Fibroblast of skin of right quadriceps (primary cell): ENCODE measurements at places on chromosomes 6 and 20.

- DNase-seq = peak; percentile 59
These were observed 774 bp downstream of the PLEKHG1 start for GRCh38 chr6:150600301-150601017.

DNA sequence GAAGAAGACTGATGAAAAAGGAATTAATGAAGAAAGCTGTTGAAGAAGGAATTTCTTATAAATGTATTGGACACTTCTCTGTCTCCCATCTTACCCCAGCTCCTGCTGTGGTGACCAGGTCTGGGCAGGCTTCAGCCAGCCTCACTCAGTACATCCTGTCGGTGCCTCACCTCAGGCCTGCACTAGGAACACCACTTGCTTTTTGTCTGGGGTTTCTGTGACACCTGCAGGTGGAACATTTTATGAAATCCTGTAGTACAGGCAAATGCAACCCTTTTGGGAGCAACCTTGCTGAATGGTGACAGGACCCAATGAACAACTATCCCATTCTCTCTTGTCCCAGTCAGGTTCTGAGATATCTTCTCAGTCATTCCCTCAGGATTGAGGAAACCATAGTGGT, 129.7 kb downstream of the PRDM13 start:
- DNase-seq = no peak

DNA sequence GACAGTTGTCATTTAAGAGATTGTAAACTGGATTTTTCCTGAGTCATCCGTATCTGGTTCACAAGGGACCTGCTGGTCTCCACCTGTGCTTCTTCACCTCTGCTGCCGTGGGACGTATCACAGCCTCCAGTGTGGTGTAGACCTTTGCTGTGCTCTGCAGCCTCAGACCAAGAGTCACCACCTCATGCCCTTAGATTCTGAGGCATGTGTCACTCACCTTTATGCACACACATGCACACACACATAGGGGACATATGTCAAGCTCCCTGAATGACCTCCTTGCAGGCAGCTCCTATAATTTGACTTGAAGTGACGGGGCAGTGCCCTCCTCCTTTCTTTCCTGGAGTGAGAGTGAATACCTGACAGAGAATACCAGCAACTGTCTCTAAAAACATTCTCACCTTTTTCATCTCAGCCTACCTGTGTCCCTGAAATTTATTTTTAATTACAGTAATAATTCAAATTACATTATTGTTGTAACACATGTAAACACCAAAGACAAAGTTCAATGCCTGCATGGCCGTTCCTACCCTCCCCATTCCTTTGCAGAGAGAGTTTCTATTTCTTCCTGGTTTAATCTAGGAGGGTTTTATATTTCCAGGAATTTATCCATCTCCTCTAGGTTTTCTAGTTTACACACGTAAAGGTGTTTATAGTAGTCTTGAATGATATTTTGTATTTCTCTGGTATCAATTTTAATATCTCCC, 3.5 kb downstream of the SLC17A4 start:
- DNase-seq = no peak

DNA sequence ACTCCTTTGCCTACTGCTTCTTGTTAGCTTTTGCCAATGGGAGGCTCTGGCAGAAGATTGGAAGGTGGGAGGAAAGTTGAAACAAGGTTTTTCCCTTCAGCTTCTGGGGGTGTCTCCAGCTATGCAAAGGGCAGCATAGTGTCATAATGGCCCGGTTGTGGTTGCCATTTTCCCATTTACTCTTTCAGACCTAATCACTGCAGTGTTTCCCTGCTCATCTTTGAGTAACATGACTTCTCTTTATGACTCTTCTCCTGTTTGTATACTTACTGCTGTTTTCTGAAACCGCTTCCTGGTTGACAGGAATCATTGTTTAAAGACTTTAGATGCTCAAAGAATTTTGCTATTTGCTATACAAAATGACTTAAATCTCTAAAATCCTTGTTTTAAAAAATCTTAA, 19.9 kb downstream of the NRN1 start:
- no peak for DNase-seq

- DNase-seq = peak; percentile 77
These were observed at the start of gene BMP6 for GRCh38 chr6:7725849-7726415. Gene BMP6, plus strand, starts transcription at chr6:7726099. Its CDS starts 857 bp downstream, at chr6:7726956.

DNA sequence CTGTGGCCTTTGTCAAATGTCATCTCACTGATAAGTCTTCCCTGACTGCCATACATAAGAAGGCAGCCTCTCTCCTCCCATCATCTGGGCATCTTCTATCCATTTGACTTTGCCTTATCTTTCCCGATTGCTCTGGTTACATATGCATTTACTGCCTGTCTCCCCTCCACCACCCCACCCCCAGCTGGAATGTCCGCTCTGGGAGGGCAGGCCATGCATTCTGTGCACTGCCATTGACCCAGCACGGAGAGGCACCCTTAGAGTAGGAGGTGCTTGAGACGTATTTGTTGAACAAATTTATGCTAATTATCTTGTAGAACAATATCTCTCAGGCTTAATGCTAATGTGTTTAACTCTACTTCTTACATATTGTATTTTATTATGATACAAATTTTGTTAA, 183.9 kb upstream of the HDAC2 start:
- no peak for DNase-seq

GRCh38 chr6:15484140-15484539, 178.7 kb downstream of the DTNBP1 start:
- no peak for DNase-seq

DNA sequence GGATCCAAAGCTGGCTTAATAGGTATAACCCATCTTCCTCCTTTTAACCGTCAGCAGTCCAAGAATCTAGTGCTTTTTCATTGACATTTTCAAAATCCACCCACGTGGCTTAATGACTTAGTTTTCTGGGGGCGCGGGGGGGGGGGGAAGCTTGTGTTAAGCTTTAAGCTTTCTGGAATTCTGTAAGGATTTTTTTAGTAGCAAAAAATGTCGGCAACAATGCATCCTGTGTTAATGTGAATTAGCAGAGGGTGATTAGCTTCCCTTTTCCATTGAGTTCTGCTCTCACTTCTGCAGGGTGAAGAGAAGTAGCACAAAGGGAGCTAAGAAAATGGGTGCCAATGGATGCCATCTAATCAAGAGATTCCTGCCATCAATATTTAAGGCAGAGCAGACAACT, 348.2 kb downstream of the SAMD5 start:
- no peak for DNase-seq

DNA sequence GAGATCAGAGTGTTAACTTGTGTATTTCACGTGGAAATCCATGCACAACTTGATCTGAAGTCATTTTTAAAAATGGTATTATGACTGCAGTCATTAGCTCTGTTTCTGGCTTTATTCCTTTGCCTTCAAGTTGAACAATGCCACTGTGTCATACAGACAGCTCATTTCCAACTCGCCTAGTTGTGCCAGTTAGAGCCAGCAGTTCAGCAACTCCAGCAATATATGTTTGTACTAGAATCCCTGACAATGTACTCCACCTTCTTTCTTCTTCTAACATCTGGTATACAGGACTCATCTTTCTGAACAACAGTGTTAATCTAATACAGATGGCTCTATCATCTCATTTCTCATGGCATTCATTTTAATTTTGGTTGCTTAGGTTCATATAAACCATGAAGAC, 418.3 kb upstream of the POU3F2 start:
- no peak for DNase-seq

GRCh38 chr6:101402622-101403031, 9.1 kb downstream of the GRIK2 start:
- no peak for DNase-seq

- DNase-seq = no peak
These were observed 9.7 kb upstream of the ZNF334 start for GRCh38 chr20:46523108-46523507.

DNA sequence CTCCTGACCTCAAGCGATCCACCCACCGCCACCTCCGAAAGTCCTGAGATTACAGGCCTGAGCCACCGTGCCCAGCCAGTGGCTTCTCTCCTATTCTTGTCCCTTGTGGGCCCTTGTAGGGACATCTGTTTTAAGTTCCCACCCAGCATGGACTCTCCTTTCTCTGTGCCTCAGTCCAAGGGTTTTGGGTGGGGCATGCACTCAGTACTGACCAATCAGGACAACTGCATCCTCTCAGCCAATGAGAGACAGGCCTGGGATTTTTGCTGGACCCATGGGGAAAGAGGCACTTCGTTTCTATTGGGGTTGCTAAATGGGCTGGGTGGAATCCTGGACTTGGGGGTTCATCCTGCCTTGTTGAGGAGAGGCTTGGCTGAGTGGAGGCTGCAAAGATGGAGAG, 34.4 kb downstream of the SNAI1 start:
- DNase-seq = no peak

- no peak for DNase-seq
These were observed 713.0 kb downstream of the EPM2A start for GRCh38 chr6:145022199-145022796.

GRCh38 chr20:38167851-38168760, 3.0 kb upstream of the TGM2 start:
- DNase-seq = peak; percentile 87

- peak; percentile 92 for DNase-seq
These were observed 17.3 kb downstream of the GABRR2 start for GRCh38 chr6:89297695-89298351.

DNA sequence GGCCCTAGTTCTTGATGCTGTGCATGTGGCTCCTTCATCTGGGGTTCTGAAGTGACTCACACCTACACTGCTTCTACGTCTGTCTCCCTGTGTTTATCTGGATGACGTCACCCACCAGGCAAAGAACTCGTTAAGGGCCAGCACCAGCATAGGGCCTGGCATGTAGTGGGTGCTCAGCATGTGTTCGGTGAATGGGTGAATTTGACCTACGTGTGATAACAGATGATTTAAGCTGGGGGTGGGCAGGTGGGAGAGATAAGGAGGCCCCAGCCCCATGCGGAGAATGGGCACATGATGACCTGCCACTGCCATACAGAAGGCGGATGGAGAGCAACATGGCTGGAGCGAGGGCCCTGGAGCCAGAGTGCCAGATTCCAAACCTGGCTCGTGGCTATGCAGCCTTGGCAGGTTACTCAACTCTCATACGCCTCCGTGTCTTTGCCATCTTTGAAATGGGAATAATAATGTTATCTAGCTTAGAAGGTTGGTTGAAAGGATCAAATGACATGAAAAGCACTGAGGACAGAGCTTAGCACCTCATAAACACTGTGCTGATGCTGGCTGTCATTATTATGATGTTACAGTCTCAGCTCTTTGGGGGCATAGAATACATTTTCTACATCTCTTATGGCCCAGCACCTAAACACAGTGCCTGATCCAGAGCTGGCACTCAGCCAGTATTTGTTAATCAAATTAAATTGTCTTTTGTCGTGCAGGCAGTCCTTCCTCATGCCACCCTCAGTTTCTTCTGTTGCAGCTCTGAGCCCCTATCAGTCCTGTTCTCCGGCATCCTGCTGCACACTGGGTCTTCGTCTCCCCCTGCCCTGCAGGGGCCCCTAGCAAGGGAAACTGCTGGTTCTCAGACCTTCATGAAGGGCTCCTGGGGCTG, 39.6 kb downstream of the VEGFA start:
- DNase-seq = peak; percentile 70

GRCh38 chr20:308427-309038, 11.2 kb downstream of the ZCCHC3 start:
- no peak for DNase-seq

DNA sequence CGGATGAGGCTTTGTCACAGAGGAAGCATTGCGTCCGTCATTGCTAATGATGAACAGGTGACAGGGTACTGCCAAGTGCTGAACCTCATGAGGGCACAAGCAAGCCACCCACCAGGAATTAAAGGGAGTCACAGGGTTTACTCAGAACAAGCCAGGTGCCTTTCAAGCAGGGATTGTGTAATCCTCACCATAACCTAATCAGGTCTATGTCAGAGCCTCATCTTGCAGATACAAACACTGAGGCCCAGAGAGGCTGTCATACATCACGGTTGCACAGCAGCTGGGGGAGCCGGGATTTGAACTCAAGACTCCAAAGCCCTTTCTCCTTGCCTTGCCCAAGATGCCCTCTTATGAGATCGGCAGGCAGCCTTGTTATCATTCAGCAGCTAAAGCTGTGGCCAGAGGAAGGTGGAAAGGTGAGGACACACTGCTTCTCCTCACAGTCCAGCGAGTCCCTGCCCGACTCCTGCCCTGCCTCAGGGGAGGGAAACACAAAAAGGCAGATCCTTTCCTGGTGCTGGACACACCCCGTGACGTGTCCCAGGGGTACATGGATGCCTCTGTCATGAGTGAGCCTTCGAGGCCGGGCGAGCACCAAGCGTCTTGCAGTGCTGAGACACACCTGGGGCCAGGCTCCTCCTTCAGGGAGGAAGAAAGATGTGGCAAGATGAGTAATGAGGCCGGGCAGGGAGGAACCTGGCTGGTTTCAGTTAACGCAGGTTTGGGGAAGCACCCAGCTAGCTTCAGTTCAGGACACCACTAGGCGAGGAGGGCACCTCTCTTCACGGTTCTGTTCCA, 214.9 kb downstream of the LY86 start:
- DNase-seq = no peak

DNA sequence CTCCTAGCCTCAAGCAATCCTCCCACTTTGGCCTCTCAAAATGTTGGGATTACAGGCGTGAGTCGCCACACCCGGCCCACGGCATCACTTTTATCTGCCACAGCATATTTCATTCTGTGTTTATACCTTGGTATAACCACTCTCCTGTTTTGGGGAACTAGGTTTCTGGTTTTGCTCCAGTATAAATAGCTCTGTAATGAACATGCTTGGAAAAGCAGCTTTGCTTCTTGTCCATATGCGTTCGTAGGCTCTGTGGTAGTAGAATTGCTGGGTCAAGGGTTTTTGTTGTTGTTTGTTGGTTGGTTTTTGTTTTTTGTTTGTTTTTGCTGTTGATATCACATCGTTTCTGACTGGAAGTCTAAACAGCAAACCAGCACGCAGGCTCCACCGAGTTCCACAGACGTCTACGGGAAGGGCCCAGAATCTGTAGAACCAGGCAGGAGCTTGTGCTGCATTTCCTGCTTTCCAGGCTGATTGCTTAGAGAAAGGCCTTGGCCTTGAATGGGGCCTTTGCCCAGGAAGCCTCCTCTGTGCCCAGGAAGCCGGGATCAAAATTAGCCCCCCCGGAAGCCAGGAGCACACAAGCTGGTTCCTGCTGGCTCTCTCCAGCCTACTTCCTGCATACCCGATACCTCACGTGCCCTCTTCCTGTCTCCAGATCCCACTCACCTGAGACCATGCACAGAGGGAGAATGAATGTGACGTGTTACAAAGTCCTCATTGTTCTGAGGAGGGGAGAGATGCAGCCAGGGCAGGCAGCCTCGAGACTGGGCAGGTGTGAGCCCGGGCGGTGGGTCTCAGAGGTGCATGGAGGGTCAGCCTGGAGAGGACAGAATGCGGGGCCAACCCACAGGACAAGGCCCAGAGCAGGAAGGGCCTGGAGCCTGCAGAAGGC, 34.7 kb downstream of the AAR2 start:
- DNase-seq = no peak

- DNase-seq = peak; percentile 96
These were observed 148.5 kb upstream of the ATXN1 start for GRCh38 chr6:16909658-16910360.

DNA sequence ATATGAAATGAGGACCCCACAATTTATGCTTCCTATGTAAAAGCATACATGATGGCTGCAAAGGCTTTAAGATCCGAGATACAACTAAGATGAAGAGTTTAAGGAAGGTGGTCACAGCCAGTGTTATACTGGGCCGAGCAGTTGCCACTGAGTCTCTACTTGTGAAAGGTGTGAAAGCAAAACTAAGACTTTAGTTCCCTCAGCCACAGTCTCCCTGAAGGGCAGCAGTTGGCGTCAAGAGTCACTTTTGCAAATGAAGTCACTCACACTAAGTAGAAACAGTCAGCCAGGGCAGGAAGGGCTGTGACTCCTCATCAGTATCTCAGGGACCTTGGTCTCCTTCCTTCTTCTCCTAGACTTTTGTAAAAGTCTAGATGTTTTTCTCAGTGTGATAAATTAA, 191.6 kb upstream of the MCHR2 start:
- no peak for DNase-seq
